ENCODE measurements at places on chromosomes 3 and 15. TPM values are rescaled to one million over a fixed set of nuclear protein-coding genes. Genes with fewer than 3 reads are reported as not detected.

- H3K4me1 ChIP-seq = peaks cover 76% of the 10 kb centered on the region
- H3K4me3 ChIP-seq = no peak overlapping the region
- DNase-seq = peak; percentile 21
- H3K27ac ChIP-seq = peak overlapping the region; percentile 100
- H3K27me3 ChIP-seq = no peaks in the 10 kb centered on the region
These were observed 38.6 kb downstream of the EHD4 start for GRCh38 chr15:41933771-41934170.

GRCh38 chr3:81876826-81877225 is 115.4 kb upstream of the GBE1 start:
- DNase-seq = no peak
- H3K4me1 ChIP-seq = no peaks in the 10 kb centered on the region
- no peak overlapping the region for H3K4me3 ChIP-seq
- H3K27ac ChIP-seq = no peak overlapping the region

DNA sequence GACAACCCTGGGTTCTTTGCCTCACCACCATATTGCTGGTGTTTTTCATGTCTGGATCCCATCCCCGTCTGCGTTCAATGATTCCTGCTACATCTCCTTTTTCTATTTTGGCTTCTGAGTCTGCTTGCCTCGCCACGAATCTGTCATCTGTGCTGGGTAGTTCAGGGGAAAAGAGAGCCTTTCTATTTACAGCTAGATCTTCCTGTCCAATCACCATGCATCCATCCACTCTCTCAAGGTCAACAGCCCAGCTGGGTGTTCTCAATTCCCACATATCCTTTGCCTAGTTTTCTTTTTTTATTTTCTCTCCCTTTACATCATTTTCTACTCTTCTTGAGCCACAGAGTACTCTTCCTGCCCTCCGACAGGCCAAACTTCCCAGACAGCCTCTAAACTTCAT is 104.8 kb upstream of the RAD18 start:
- peaks cover 2% of the 10 kb centered on the region for H3K36me3 ChIP-seq
- DNase-seq = no peak
- no peak overlapping the region for H3K27ac ChIP-seq
- H3K27me3 ChIP-seq = no peaks in the 10 kb centered on the region

- no peak overlapping the region for H3K4me3 ChIP-seq
- no peak overlapping the region for H3K27ac ChIP-seq
- no peaks in the 10 kb centered on the region for H3K4me1 ChIP-seq
- H3K36me3 ChIP-seq = no peaks in the 10 kb centered on the region
- no peak for DNase-seq
- peaks cover 13% of the 10 kb centered on the region for H3K27me3 ChIP-seq
These were observed 135.6 kb downstream of the TJP1 start for GRCh38 chr15:29686445-29687203.

DNA sequence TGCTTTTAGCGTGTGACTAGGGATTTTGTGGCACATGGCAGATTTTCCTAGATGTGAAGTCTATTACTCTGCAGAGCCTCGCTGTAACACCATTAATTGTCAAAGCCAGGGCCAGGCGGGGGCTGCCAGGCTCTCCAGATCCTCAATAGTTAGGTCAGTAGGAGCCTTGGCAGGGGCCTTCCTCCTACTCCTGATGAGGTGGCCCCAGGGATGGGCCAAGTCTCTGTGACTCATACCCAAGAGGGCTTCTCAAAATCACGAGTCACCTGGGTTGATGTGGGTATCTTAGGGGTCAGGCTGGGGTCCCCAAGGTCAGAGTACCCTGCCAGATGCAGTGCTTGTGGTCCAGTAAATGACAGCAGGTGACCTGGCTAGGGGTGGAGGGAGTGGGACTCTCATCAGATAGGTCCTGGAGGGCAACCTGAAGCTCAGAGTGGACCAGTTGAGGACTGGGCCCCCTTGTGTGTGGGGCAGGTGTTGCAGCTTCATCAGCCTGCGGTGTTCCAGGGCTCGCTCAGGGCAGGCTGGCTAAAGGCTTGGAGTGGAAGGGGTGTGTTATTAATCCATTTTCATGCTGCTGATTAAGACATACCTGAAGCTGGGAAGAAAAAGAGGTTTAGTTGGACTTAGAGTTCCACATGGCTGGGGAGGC is 88.5 kb upstream of the MYZAP start:
- H3K4me3 ChIP-seq = no peak overlapping the region
- no peak overlapping the region for H3K27ac ChIP-seq
- no peak for DNase-seq
- no peaks in the 10 kb centered on the region for H3K4me1 ChIP-seq
- H3K36me3 ChIP-seq = no peaks in the 10 kb centered on the region
- H3K27me3 ChIP-seq = no peaks in the 10 kb centered on the region

- peak overlapping the region; percentile 7 for H3K4me3 ChIP-seq
- H3K36me3 ChIP-seq = no peaks in the 10 kb centered on the region
- H3K4me1 ChIP-seq = peaks cover 46% of the 10 kb centered on the region
- no peak overlapping the region for H3K27ac ChIP-seq
These were observed 722.9 kb upstream of the CFAP20DC start for GRCh38 chr3:59772416-59773408.

GRCh38 chr3:173785004-173785403 is 387.5 kb downstream of the NLGN1 start:
- no peak for DNase-seq
- no peak overlapping the region for H3K27ac ChIP-seq
- H3K4me3 ChIP-seq = no peak overlapping the region
- no peaks in the 10 kb centered on the region for H3K27me3 ChIP-seq
- no peaks in the 10 kb centered on the region for H3K36me3 ChIP-seq

GRCh38 chr3:72496051-72496670 is 352.1 kb downstream of the SHQ1 start:
- no peaks in the 10 kb centered on the region for H3K27me3 ChIP-seq
- H3K27ac ChIP-seq = no peak overlapping the region
- peaks cover 6% of the 10 kb centered on the region for H3K4me1 ChIP-seq

- H3K4me3 ChIP-seq = no peak overlapping the region
- DNase-seq = no peak
- no peak overlapping the region for H3K27ac ChIP-seq
- H3K36me3 ChIP-seq = no peaks in the 10 kb centered on the region
- H3K4me1 ChIP-seq = no peaks in the 10 kb centered on the region
- H3K27me3 ChIP-seq = no peaks in the 10 kb centered on the region
These were observed 393.7 kb downstream of the FEZF2 start for GRCh38 chr3:61979638-61980037.

- H3K27ac ChIP-seq = no peak overlapping the region
- H3K27me3 ChIP-seq = peaks cover 16% of the 10 kb centered on the region
- no peaks in the 10 kb centered on the region for H3K4me1 ChIP-seq
- H3K36me3 ChIP-seq = no peaks in the 10 kb centered on the region
These were observed 124.5 kb downstream of the TLE3 start for GRCh38 chr15:69973102-69973714.

DNA sequence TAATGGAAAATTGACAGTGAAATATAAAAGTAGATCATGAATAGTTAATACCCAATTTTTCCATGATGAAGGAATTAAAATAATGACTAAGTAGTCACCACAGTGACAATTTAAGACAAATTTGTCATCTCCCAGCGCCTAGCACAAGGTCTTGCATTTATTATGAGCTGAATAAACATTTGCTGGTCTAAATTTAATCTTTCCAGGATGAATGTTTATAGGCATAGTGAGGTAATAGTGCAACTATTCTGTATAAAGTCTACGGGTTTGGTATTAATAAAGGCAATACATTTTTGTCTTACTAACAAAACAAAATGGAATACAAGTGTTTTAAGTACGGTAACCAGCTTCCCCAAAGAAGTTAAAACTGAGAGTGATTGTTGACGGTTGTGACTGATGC is 209.3 kb downstream of the CD47 start:
- H3K4me1 ChIP-seq = no peaks in the 10 kb centered on the region
- no peak overlapping the region for H3K27ac ChIP-seq
- no peak for DNase-seq

DNA sequence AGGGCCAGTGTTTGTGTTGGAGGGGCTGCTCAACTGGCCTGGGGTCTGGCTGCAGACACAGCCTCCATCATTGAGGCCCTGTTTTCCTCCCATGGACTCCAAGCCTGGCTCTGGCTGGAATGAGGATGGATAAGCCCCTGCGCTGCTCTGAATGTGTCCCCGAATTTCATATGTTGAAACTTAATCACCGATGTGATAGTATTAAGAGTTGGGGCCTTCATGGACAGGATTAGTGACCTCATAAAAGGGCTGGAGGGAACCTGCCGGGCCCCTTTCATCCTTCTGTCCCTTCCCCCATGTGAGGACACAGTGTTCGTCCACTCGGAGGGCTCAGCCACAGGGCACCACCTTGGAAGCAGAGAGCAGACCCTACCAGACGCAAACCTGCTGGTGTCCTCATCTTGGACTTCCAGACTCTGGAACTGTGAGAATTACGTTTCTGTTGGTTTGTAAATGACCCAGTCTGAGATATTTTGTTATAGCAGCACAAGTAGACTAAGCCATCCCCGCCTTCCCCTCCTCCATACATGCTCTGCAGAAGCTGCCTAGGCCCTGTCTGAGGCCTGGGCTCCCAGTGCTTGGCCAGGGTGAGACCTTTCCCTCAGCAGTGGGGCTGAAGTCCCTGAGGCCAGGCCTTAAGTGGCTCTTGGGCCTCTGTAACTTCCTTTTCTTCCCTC is 3.8 kb upstream of the LCTL start:
- no peak overlapping the region for H3K4me3 ChIP-seq
- H3K36me3 ChIP-seq = no peaks in the 10 kb centered on the region
- no peak overlapping the region for H3K27ac ChIP-seq
- no peaks in the 10 kb centered on the region for H3K27me3 ChIP-seq
- DNase-seq = no peak
- peaks cover 8% of the 10 kb centered on the region for H3K4me1 ChIP-seq

- no peak overlapping the region for H3K4me3 ChIP-seq
- DNase-seq = no peak
- no peaks in the 10 kb centered on the region for H3K4me1 ChIP-seq
- no peaks in the 10 kb centered on the region for H3K36me3 ChIP-seq
These were observed 8.3 kb downstream of the SEMA3G start for GRCh38 chr3:52436500-52437149.

DNA sequence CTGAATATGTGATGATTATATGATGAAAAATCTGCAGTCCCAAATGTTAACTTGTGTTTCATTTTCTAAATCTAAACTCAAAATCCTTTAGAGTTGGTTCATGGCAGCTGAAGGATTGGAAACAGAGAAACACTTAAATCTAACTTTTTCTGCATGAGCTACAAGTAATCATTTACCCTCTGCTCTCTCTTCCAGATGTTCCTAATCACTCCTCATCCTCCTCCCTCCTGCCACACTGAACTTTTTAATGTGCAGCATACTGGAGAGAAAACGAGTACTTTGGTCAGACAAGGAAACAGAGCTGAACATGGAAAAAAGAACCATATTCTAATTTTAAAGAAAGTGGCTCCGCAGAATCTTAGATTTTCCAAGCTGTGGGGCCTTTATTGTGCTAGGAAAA is 321.2 kb upstream of the COL8A1 start:
- no peaks in the 10 kb centered on the region for H3K36me3 ChIP-seq
- H3K4me3 ChIP-seq = no peak overlapping the region
- no peak for DNase-seq
- H3K27ac ChIP-seq = no peak overlapping the region
- no peaks in the 10 kb centered on the region for H3K27me3 ChIP-seq

- no peak overlapping the region for H3K4me3 ChIP-seq
- peaks cover 12% of the 10 kb centered on the region for H3K4me1 ChIP-seq
- H3K36me3 ChIP-seq = peaks cover 12% of the 10 kb centered on the region
- H3K27me3 ChIP-seq = peaks cover 3% of the 10 kb centered on the region
These were observed 59.1 kb upstream of the UMPS start for GRCh38 chr3:124671106-124671505.

GRCh38 chr3:172101107-172101506 is 61.7 kb downstream of the FNDC3B start:
- DNase-seq = no peak
- H3K27me3 ChIP-seq = no peaks in the 10 kb centered on the region
- no peaks in the 10 kb centered on the region for H3K36me3 ChIP-seq
- H3K4me1 ChIP-seq = peaks cover 68% of the 10 kb centered on the region
- H3K27ac ChIP-seq = no peak overlapping the region

DNA sequence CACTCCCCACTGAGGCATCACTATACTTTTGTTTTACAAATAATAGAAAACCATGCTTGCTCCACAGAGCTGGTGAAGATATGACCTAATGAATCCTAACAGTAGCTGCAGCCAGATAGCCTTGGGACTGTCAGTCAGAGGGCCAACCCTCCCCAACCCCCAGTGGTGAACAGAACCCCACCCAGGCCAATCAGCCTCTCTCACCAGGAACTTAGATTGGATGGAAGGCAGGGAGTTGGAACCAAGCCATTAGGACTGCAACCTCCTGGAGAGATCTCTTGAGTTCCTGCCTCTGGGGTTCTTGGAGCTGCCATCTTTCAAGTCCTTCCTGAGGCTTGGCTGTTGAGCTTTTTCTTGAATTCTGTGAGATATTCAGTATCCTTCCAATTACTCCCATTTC is 3.0 kb upstream of the MRPS22 start:
- peaks cover 3% of the 10 kb centered on the region for H3K27me3 ChIP-seq
- no peak overlapping the region for H3K4me3 ChIP-seq

DNA sequence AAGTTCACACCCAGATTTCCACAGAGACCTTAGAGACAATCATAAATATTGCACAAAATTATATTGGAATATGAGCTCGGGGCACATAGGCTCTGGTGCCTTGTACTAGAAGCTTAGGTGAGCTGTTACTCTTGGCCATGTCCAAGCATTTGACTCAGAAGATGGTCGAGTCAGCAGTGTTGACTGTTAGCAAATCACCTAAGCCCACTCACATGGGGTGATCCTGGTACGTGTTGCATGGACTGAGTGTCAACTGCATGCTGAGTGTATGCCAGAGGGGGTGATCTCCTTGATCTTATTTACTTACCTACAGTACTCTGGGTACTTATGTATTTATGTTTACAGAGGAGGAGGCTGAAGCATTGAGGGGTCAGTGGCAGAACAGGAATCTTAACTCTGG is 14.0 kb downstream of the SMAD3 start:
- peaks cover 79% of the 10 kb centered on the region for H3K4me1 ChIP-seq
- H3K36me3 ChIP-seq = peaks cover 13% of the 10 kb centered on the region
- no peaks in the 10 kb centered on the region for H3K27me3 ChIP-seq
- H3K4me3 ChIP-seq = no peak overlapping the region

The GOLGA6D gene
- total RNA-seq = not detected

The CYP19A1 gene
- not detected for total RNA-seq

The VIPR1 gene
- 6.3 TPM for total RNA-seq

The RBP2 gene
- total RNA-seq = not detected

All from activated naive CD4-positive, alpha-beta T cell treated with anti-CD3 and anti-CD28 coated beads for 36 hours (primary cell).